Right atrium auricular region (tissue), 2 donors: ENCODE measurements at places on chromosomes 2 and 18. TPM values are rescaled to one million over a fixed set of nuclear protein-coding genes. Genes with fewer than 3 reads are reported as not detected.

- peak; percentile 34 for DNase-seq
- no peaks in the 10 kb centered on the region for H3K36me3 ChIP-seq
- H3K27ac ChIP-seq: no peak overlapping the region
- no peak overlapping the region for H3K4me3 ChIP-seq
- H3K4me1 ChIP-seq: no peaks in the 10 kb centered on the region
- H3K27me3 ChIP-seq: no peaks in the 10 kb centered on the region
Observed at GRCh38 chr2:129762386-129763189, 216.9 kb upstream of the RAB6C start.

DNA sequence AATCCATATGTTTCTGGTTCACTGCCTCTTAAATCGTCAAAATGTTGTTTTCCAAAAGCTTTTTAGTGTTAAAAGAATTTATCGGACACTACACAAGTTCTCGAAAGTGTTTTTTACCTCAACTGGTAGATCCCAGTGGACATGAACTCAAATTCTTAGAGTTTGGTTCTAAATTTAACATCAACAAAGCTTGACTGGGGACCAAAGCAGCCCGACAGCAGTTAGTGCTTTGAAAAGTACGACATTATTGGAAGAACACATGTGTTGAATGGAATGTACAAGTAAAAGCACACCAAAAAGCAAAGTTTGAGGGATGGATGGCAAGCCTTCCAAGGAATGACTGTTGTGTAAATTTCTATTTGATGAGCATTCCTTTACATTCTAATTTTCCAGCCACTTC, 803.9 kb upstream of the POU3F3 start:
- no peaks in the 10 kb centered on the region for H3K36me3 ChIP-seq
- no peaks in the 10 kb centered on the region for H3K4me1 ChIP-seq
- no peak overlapping the region for H3K4me3 ChIP-seq
- H3K27ac ChIP-seq: no peak overlapping the region
- DNase-seq: no peak

PSMA8 gene
- total RNA-seq: not detected

GRCh38 chr18:31424383-31424988, 23.1 kb upstream of the DSG3 start:
- no peak for DNase-seq
- no peaks in the 10 kb centered on the region for H3K36me3 ChIP-seq
- no peaks in the 10 kb centered on the region for H3K4me1 ChIP-seq
- no peak overlapping the region for H3K27ac ChIP-seq
- no peaks in the 10 kb centered on the region for H3K27me3 ChIP-seq
- H3K4me3 ChIP-seq: no peak overlapping the region

GRCh38 chr2:73101626-73102256, 11.0 kb downstream of the RAB11FIP5 start:
- H3K36me3 ChIP-seq: no peaks in the 10 kb centered on the region
- H3K27me3 ChIP-seq: no peaks in the 10 kb centered on the region
- H3K4me1 ChIP-seq: peaks cover 32% of the 10 kb centered on the region
- no peak for DNase-seq
- no peak overlapping the region for H3K4me3 ChIP-seq

NFATC1 gene
- 20.2 TPM for total RNA-seq

PCARE gene
- total RNA-seq: 0.79 TPM

AQP12A gene
- total RNA-seq: not detected

LAMA1 gene
- total RNA-seq: 0.15 TPM
